ENCODE measurements at places on chromosomes 2 and 18.

GRCh38 chr2:19987936-19988335, 2.0 kb downstream of the WDR35 start:
- no peak for DNase-seq

DNA sequence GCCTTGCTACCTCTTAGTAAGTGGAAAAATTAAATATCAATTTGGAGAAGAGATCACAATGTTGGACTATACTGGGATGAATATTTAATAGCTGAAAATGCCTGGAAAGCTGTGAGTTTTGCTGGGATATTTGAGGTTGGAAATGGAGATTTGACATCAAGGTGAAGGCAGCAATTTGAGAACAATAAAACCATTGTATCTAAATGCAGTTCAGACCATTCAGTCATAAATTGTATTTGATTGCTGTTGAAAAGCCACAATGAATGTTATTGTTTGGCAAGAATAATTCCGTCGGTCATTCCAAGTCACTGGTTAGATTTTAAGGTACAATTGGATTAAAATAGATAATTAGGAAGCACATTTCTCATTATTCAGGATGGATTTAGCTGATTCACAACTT, 325.6 kb downstream of the HRH4 start:
- DNase-seq: no peak

DNA sequence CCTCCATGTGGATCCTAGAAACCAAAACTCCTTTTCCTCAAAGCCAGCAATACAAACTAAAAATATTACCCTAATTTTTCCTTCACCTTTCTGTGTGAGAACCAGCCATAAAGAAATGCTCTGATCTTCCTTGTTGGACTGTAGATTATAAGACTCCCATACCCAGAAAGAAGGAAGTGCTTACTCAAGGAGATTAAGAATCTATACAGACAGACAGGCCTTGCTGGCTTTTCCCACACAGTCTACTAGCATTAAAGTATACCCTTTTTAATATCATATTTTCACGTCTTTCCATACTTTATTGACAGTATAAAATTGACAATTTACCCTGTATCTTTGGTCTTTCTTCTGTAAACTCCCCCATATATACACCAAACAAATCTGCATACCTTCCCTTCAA, 139.0 kb downstream of the GULP1 start:
- no peak for DNase-seq

GRCh38 chr2:134135793-134136192, 118.1 kb upstream of the MGAT5 start:
- no peak for DNase-seq

GRCh38 chr2:225013425-225014365, 28.6 kb downstream of the DOCK10 start:
- DNase-seq: no peak

DNA sequence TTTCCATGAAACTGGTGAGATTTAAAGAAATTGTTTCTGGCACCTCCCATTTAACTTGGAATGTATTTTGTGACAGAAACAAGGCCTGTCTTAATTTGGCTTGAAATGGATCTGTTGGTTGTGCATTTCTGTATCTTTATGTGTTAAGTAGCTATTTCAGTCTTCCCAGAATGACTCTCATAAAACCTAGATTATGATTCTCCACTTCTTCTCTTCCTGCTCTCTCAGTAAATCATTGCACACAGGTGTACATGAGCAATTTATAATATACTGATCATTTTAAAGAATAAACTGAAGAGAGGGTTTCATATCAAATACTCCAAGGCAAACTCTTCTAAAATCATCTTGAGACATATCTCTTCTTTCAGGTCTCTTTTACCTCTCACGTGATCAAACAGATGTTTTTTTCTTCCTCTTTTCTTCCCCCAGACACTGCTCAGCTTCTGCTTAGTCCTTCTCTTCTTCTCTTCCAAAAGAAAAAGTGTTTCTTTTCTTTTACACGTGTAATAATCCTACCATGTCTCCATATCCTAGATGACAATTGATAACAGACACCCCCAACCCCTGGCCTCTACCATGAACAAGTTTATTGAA, 112.0 kb downstream of the PPP1R1C start:
- no peak for DNase-seq

GRCh38 chr2:10410823-10411437, 37.2 kb downstream of the ODC1 start:
- DNase-seq: no peak

GRCh38 chr2:172375251-172375650, 52.1 kb upstream of the ITGA6 start:
- DNase-seq: no peak

- no peak for DNase-seq
Measured at GRCh38 chr18:5543036-5543680, 639 bp downstream of the EPB41L3 start.

GRCh38 chr18:59696311-59697235, 650 bp downstream of the CCBE1 start:
- no peak for DNase-seq

DNA sequence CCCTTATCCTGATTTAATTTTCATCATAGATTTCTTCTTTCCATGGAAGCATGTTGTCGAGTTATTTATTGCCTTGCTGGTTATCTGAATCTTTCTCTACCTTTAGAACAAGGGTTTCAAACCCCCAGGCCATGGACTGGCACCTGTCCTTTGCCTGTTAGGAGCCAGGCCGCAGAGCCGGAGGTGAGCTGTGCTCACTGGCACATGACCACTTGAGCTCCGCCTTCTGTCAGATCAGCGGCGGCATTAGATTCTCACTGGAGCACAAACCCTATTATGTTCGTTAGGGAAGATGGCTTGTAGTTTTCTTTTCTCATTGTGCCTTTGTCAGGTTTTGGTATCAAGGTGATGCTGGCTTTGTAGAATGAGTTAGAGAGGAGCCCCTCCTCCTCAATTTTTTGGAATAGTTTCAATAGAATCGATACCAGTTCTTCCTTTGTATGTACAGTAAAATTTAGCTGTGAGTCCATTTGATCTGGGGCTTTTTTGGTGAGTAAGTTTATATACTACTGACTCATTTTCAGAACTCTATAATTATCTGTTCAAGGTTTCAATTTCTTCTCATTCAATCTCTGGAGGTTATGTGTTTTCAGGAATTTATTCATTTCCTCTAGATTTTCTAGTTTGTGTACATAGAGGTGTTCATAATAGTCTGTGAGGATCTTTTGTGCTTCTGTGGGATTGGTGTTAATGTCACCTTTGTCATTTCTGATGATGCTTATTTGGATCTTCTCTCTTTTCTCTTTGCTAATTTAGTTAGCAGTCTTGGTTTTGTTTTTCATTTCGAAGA, 668.0 kb upstream of the FAM98A start:
- DNase-seq: no peak

DNA sequence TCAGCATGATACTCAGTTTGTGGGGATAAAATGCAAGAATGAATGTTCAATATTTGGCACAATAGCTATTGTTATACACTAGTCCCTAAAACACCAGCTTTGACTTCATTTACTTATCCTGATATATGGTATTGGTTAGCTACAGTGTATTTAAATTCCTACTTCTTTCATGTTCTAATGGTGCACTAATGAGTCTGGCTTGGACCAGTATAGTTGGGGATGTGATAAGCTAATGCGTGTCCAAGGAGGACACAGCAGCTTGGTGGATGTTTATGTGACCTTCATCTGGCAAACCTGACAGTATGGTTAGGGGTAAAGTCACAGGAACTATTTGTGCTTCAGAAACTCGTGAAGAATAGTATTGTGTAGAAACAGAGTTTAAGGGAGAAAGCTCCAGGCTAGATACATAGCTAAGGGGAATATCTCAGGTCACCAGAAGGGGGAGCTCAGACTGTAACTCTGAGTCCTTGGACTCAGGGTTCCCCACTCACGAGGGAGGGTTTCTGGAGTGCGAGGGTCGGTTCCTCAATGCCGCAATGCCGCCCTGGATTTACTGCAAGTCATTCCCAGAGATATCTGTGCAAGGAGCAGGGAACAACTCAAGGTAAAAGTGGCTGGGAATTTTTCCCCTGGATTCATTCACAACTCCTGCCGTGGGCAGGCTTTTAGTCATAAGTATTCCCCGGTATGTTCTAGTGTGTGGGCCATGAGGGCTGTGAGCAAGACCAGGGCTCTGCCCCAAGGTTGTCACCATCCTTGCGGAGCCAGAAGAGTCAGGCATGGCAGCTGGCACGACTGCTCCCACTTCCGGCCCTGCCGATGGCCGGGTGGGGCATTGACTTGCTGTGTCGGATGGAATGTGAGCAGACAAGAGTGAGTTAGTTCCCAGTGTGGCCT, 14.5 kb downstream of the IL1R2 start:
- DNase-seq: no peak

- peak; percentile 11 for DNase-seq
Measured at GRCh38 chr2:204842661-204843485, 297.6 kb downstream of the PARD3B start.

- DNase-seq: no peak
Measured at GRCh38 chr2:9308186-9308955, 101.8 kb downstream of the ASAP2 start.

DNA sequence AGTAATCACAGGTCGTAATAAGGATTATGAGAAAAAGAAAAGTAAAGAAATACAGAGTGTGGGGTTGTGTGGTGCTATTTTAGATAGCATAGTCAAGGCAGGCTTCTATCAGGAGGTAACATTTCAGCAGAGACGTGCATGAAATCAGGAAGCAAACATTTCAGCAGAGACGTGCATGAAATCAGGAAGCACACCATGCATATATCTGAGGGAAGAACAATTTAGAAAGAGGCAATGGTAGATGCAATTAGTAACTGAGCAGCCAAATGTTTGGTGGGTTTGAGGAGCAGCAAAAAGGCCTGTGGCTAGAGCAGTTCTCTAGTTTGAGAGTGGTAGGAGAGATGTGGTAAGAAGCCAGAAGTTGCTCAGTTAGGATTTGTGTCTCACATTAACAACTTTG, 713.7 kb downstream of the ADCYAP1 start:
- no peak for DNase-seq

DNA sequence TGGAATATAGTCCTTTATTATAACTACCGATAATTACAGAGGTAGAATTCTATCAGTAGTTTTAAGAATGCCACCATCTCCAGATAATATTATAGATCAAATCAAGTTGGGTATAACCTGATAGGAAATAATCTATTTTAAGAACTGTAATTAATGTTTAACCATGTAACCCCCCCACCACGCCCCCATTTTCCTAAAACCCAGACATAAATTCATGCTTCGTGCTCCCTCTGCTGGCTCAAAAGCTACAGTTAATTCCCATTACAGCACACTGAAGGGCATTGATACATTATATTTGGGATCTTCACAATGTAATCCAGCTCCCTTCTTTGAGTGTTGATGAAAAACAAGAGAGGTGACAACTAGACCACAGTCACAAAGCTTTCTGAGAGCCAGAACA, 228.0 kb upstream of the SMAD7 start:
- no peak for DNase-seq

DNA sequence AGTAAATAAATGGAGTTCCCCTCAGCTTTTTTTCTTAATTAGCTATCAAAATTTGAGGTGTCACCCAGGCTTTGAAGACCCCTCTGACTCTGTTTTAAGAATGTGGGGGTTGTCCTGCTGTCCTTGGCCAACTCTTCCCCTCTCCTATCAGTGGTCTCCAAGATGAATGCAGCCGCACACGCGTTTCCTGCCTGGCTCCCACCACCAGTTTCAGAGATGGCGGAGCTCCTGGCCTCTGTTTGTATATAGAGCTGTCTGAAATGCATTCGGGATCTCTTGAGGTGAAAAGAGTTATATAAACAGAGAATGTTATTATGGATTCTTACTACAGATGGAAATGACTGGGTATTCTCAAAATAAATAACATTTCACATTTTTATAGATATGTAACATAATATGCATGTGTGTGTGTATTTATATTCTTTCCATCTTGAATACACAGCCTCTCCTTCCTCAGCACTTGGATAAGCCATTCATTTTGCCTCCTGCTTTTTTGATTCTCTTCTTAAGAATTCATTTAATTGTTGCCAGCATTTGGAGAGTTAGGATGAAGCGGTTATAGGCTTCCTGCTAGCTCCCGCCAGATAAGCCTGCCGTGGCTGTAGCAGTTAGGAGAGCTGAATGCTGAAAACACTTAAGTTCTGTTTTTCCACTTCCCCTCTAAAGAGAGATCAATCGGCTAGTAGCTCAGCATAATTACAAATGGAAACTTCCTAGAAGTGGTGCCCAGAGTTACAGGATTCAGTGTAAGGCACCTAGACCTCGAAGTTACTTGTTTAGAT, 659.3 kb upstream of the FANCL start:
- no peak for DNase-seq

DNA sequence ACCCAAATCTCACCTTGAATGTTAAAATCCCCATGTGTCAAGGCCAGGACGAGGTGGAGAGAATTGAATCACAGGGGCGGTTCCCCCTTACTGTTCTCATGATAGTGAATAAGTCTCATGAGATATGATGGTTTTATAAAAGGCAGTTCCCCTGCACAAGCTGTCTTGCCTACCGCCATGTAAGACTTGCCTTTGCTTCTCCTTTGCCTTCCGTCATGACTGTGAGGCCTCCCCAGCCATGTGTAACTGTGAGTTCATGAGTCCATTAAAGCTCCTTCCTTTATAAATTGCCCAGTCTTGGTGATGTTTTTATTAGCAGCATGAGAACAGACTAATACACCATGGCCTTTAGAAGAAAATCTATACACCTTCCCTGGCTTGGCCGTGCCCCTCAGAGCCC, 7.4 kb upstream of the MBP start:
- no peak for DNase-seq

- no peak for DNase-seq
Measured at GRCh38 chr2:111647359-111647758, 236.6 kb downstream of the ANAPC1 start.

- DNase-seq: no peak
Measured at GRCh38 chr2:165008730-165009315, 53.5 kb upstream of the SLC38A11 start.

DNA sequence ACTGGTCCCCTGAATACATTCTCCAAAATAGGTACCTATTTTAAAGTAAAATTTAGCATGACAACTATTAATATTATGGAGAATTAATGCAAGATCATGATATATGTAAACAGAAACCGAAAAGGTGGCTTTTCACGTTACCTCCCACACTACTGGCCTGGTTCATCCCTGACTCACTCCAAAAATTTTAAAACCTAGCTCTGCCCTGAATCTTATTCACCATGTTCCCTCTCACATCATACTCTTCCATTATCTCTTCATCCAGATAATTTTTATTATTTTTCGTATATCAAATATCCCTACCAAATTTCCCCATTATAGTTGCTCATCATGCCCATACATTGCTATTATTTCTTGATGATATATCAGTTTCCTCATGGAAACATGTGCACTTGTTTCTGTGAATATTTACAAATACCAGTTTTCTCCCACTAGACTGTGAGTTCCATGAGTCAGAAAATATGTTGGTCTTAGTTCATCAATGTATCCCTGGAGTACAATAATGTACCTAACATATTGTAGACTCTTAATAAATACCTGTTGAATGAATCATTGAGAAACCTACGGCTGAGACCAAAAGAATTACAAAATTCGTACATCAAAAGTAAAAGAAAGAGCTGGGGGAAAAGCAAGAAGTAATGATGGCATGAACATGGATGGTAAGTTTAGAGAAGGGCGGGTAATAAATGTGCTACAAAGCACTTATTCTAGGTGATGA, 360.1 kb upstream of the CHAC2 start:
- no peak for DNase-seq

GRCh38 chr2:64867253-64867996, 121.8 kb upstream of the SLC1A4 start:
- DNase-seq: no peak
